ENCODE measurements at places on chromosomes 11 and 22.

DNA sequence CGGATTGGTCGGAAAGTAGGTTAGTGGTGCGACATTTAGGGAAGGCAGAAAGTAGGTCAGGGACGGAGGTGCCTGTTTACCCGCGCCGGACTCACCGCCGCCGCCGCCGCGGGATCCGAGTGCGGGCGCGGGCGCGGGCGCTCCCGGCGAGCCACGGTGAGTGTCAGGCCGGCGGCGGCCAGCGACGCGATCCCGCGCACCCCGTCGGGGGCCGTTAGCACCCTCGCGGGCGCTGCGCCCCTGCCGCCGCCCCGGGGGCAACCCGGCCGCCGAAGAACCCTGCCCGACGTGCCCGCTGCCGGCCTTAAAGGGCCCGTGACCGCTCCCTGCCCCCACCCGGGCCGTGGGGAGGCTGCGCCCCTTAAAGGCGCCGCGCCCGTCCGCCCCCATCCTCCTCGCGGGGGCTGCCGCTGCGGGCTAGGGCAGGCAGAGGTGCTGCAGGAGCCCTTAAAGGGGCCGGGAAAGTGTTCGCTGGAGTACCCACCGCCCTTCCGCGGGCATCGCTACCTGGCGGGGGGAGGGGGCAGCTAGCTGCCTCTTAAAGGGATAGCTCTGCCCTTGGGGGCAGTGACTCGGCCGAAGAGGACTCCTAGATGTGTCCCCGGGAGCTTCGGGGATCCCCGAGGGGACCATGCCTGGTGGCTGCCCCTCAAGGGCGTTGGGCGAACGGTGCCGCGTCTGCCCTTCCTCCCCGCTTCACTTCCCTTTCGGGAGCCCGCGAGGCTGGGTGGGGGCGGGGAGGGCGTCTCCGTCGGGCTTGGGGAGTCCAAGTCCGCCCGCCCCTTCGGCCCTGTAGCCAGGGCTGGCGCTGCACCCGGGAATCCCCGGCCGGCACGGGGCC lies at the start of gene BMAL1:
BMAL1 (plus strand) TSS at position 23 of the 841 bp plus-strand sequence. CDS start 76,519 bp downstream, outside the sequence.
- DNase-seq, result no peak

- no peak for DNase-seq
Observed at GRCh38 chr11:132658696-132659095, 873.6 kb downstream of the OPCML start.

DNA sequence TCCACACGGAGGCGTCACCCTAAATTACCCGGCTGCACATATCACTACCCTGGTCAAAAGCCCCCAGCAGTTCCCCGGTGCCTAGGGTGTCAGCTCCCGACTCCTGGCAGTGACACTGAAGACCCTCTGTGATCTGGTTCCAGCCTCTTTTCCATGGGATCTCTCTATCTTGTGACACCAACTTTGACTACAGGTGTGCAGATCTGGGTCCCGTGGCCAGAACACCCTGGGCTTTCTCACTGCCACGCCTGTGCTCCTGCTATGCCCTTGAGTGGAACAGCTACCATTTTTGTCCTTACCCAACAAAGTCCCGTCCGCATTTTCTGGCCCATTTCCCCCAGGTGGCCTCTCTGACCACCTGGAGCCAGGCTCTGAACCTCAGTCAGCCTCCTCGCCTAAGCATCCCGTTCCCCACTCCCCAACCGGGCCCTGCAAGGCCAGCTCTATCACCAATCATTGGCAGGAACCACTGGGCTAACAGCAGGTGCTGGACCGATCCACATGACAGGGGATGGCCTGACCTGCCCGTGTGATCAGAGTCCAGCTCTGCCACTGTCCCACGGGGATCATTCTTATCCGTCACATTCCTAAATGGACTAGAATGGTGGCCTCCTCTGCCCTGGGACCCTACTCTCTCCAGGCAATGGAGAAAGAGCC lies 20.7 kb upstream of the CBX7 start:
- DNase-seq, result no peak

DNA sequence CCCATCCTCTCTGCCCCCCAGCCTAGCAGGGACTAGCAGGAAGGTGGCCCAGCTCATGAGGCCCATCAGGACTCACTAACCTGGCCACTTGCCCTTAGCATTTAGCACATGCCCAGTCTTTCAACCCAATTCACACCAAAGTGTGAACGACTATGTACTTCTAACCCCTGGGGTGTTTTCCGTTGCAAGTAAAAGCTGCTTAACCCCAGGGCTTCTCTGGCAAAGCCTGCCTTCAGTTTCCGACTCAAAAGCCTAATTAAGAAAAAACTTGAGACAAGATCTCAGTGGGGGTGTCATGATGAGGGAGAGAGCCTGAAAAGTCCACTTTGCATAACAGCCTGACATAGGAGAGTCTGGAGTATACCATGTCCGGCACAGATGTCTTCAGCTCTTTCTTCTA lies 347.8 kb downstream of the MN1 start:
- DNase-seq, result no peak

DNA sequence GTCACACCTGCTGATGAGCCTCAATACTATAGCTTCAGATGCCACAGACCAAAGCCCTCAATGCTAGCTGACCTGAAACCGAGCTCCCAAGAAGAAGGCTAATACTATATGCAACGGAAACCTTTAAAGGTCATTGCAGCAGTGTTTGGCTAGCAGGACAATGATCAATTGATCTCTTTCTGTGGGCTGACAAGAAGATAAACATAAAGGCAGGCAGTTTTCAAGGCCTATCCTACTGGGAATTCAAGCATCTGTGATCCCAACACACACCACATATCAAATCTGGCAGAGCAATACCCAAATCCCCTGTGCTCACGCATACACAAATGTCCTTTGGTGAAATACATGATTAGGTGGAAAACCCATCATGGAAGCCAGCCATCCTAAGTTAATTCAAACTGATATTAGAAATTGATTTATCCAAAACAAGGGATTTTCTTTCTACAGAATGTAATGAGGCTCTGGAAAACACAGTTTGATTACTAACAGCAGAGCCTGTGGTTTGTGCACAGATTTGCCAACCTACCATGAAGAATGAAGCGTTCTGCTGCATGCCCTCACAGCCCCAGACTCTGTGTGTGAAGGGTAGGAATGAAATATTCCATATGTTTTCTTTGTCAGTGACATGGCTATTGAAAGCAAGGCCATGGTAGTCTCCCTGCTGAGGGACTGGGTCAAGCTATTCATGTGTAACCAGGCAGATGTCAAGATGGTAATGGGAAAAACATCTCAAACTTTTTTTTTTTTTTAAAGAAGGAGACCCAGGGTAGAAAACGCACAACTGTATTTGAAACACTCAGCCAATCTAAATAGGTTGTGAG lies 12.2 kb downstream of the LGR4 start:
- DNase-seq, result no peak

- no peak for DNase-seq
Observed at GRCh38 chr11:122138744-122139594, 23.0 kb upstream of the BLID start.

- peak; percentile 17 for DNase-seq
Observed at GRCh38 chr11:1883346-1884302, 8.1 kb downstream of the PRR33 start.

DNA sequence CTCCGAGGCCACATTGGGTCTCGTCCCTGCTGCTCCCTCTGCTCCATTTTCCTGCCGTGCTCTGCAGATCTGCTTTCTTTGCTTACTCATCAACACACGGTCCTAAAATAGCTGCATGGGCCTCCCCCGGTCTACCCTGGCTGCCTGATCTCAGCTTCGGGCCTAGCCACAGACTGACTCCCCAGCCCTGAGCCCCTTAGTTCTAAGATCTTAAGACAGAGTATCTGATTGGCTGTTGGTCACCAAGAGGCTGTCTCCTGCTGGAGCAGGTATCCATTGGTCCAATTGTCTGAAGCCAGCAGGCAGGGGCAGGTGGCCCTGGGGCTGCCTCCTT lies 53.7 kb upstream of the NECTIN1 start:
- DNase-seq, result no peak

DNA sequence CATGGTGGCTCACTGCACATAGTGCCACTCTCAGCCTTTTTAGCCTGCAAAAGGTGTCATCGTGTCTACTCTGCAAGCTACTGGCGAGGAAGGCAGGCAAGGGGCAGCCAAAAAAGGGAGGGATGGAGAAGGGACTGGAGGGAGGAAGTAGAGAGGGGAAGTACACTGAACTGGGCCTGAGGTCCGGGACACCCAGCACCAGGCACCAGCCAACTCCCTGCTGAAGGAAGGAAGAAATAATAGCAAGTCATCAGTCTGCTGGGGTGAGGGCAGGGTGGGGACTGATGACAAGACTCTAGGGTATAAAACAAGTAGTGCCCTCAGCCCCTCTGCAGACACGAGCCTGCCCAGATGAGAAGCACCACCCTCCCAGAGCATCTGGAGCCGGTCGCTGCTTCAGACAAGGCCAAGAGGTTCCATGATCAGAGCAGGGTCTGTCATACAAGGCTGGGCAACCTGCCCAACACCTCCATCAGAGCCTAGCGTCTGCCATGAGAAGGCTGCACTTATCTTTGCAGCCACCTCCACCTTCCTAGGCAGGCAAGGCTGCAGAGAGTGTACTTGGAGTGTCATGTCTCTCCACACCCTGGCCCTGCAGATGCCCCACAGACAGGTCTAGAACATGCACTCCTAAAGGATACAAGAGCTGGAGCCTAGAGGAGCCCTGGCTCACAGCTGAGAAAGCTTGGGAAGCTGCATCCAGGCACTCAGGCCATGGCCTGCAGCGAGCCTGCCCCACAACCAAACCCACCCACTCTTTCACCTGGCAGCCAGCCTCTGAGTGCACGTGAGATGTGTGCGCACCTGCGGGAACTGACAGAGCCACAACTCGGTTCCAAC lies 9.0 kb upstream of the COMT start:
- DNase-seq, result no peak

DNA sequence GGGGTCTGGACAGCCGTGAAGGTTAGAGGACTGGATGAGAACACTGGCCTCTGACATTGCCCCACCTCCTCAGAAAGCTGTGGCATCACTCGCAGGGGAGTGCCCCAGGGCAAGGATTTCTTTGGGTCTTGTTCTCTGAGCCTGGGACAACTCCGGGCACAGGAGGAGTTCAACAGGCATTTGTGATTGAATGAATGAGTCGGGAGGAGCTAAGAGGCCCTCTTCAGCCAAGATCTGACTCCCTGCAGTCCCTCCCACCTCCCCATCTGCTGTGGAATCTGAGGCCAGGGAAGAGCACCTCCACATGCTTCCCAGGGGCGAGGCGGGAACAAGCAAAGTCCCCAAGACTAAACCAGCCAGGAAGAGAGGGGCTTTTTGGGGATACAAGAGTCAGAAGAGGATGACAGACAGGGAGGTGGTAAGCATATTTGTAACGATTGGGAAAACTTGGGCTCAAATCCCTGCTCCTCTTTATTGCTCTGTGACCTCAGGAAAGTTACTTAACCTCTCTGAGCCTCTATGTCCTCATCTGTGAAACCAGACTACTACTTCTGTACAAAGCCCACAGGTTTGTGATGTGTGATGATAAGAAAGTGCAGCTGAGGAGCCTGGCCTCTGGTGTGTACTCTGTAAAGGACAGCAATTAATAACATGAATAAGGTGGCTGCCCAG lies 6.4 kb downstream of the TP53I11 start:
- no peak for DNase-seq

GRCh38 chr22:39147335-39148025 lies 5.0 kb downstream of the CBX7 start:
- peak; percentile 6 for DNase-seq

DNA sequence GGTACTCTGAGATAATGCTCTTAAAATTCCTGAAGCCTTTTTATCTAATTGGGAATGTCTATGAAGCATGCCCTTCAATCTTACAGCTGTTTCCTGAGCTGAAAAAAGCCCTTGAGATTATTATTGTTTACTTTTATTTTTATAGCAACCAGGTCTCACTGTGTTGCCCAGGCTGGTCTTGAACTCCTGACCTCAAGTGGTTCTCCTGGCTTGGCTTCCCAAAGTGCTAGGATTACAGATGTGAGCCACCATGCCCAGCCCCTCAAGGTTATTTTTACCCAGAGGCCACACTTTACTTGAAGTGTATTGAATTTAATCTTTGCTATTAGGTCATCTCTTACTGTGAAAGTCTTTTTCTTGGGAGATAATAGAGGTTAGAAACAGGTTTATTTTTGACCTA lies 7.0 kb upstream of the SWAP70 start:
- DNase-seq, result peak; percentile 33

DNA sequence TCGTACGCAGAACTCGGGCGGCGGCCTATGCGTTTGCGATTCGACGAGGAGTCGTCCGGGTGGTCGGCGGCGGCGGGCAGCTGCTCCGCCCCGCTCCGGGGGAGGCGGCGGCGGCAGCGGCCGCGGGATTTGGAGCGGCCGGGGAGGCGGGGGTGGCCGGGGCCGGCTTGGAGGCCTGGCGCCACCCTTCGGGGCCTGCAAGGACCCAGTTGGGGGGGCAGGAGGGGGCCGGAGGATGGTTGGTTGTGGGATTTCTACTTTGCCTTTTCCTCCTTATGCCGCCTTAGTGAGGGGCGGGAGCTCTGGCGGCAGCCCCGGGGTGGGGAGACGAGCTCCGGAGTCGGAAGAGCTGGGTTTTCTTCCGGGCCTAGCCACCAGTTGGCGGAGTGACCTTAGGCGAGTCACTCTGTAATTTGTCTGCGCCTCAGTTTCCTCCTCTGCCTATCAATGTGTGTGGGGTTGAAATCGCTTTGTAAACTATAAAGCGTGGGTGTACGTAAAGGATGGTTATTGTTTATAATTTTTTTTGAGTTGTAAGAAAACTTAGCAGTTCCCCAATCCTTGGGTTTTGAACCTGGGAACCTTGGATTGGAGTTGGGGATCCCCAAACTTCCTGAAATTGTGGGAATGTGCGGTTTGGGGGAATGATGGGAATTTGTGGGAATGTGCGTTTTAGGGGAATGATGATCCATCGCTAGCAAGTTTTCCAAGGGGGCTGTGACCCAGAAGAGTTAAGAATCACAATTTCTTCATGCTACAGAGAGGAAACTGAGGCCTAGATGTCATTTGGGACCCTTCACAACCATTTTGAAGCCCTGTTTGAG lies 679 bp downstream of the TUG1 start:
- no peak for DNase-seq

DNA sequence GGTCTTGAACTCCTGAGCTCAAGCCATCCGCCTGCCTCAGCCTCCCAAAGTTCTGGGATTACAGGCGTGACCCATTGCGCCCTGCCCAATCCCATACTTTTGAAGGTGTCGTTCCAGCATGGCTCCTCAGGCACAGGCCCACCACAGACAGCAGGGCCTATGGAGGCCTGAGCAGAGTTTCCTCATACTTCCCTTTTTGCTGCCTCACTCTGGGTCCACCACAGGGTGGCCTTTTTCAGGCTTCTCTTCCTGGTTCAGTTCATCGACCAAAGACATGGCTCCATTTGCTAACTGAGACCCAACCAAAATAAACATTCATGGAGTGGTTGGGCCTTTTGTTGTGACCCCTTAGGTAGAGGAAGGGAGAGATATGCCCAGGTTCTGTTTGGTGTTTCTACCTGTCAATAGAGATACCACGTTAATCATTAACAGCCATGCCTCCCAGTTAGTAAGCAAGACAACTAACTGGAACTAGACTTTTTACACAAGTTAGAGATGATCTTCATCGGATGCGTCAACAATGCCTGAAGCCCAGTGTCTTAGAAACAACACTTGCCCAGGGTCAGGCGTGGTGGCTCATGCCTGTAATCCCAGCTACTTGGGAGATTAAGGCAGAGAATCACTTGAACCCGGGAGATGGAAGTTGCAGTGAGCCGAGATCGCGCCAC lies 35.1 kb downstream of the TRIOBP start:
- DNase-seq, result no peak

GRCh38 chr11:58907780-58908179 lies 31.5 kb upstream of the GLYATL1 start:
- DNase-seq, result no peak

GRCh38 chr11:68974421-68975194 lies 6.2 kb downstream of the MRGPRD start:
- DNase-seq, result no peak
